ENCODE measurements at places on chromosomes 2 and 18.

GRCh38 chr18:13570856-13571495 is 155.4 kb downstream of the FAM210A start:
- DNase-seq, result no peak

DNA sequence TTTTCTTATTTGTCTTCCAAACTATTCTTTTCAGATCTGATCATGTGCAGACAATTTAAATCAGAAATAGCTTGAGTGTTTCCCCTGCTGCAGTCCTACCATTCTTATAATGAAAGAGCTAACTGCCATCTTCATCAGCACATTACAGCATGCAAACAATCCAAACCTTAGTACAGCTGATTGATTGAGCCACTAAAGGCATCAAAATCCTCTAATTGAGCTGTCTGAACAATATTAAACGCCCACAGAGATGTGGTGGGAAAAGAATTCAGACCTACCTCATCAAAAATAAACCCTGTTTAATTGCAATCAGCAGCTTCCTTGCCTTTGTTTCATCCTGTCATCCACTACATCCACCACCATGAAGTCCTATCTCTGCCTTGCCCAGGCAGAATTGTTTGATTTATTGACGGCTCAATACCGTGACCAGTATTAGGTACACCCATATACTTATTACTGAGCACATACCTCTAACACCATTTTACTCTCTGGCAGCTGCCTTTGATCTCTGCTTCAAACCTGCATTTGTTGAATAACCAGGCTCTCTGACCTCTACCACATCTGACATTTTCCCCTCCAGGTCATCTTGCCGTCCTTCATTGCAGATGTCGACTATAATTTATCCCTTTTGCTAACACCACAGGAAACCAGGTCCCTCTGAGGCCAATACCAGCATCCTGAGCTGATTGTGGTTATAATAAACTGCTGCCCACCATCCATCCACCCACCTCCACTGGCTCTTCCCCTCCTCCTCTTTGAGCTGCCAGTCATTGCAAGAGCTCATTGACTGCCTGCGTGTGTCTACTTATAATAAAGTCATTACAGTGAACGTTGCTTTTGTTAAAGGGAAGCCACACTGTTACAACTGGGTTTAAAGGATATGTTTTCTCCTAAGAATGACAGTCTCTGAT is 78.5 kb downstream of the RBM43 start:
- no peak for DNase-seq

- DNase-seq, result no peak
Measured at GRCh38 chr2:64866797-64867196, 122.4 kb upstream of the SLC1A4 start.

GRCh38 chr2:99336804-99337112 is 431 bp upstream of the EIF5B start:
- no peak for DNase-seq

- no peak for DNase-seq
Measured at GRCh38 chr18:58895385-58895784, 30.7 kb downstream of the ZNF532 start.

DNA sequence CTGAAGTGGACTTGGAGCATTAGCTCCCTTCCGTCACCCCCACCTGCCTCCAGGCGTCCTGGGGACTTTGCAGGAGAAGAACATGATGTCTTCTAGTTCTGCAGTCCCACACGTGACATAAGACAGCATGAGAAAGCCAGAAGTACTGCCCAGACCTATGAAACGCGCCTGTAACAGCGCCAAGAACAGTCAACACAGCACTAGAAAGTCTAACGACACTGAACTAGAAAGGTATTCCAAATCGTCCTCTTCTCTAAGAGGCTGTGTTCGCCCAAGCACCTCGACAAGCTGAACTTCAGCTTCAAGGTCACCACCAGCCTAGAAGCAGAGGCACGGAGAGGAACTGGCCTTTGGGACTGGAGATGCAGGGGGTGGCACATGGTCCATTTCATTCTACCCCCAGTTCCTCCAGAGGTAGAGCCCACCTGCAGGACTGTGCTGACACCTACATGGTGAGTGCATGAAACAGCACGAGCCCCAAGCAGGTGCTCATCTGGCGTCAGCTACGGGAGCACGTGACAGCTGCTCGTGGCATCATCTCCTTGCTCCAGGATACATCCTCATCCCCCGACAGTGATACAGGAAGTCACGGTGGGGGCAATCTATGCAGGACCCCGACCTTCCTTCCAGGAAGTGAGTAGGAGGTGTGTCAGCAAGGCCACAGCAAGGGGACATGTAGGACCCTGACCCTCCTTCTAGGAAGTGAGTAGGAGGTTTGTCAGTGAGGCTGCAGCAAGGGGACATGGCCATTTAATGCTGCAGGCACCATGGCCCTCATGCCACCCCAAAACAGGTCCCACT is 3.7 kb downstream of the HDAC4 start:
- DNase-seq, result no peak

- no peak for DNase-seq
Measured at GRCh38 chr2:209547726-209548125, 123.9 kb downstream of the MAP2 start.

- DNase-seq, result no peak
Measured at GRCh38 chr2:78120275-78120674, 598.1 kb upstream of the LRRTM4 start.

- no peak for DNase-seq
Measured at GRCh38 chr2:16570516-16570915, 95.1 kb downstream of the CYRIA start.

DNA sequence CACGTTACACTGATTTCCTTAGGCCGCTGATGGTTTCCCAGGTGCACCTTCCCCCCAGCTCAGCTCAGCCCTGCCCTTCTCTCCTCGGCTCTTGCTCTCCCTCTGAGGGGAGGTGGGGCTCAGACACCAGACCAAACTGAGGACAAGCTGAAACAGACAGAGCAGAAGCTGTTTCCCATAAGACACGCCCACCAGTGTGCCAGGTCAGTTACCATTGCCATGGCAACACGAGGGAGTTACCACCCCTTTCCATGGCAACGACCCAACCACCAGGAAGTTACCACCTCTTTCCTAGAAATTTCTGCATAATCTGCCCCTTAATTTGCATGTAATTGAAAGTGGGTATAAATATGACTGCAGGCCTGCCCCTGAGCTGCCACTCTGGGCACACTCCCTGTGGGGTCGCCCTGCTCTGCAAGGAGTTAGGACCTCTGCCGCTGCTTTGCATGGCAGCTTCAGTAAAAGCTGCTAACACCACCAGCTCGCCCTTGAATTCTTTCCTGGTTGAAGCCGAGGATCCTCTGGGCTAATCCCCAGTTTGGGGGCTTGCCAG is 120.9 kb upstream of the SMIM21 start:
- no peak for DNase-seq

- no peak for DNase-seq
Measured at GRCh38 chr2:217256251-217256650, 396.4 kb upstream of the TNP1 start.

GRCh38 chr2:130335226-130335625 is 7.5 kb upstream of the IMP4 start:
- no peak for DNase-seq

GRCh38 chr2:12127638-12128037 is 381.2 kb downstream of the LPIN1 start:
- DNase-seq, result no peak
